ENCODE measurements at places on chromosomes 7 and 10. TPM values are rescaled to one million over a fixed set of nuclear protein-coding genes. Genes with fewer than 3 reads are reported as not detected.

The SNCG gene
- polyA plus RNA-seq = 16.6 TPM

The SLC26A5 gene
- polyA plus RNA-seq = 0.09 TPM

DNA sequence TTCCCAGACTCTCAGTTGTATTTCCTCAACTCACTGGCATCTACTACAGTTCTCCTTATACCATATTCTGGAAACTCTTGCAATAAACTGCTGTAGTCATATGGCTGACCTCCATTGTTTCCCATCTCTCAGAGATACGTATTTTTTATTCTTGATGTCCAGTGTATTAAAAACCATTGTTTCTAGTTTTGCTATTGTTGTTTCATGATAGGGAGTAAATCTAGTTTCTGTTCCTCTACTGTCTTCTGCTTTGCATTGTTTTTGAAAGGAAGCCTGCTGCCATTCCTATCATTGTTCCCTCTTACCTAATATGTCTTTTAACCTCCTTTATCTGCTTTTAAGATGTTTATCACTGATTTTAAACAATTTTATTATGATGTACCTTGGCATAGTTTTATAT lies 255.0 kb downstream of the ADK start:
- DNase-seq = no peak

GRCh38 chr10:72044417-72045041 lies 43.8 kb downstream of the SPOCK2 start:
- peak; percentile 41 for DNase-seq

DNA sequence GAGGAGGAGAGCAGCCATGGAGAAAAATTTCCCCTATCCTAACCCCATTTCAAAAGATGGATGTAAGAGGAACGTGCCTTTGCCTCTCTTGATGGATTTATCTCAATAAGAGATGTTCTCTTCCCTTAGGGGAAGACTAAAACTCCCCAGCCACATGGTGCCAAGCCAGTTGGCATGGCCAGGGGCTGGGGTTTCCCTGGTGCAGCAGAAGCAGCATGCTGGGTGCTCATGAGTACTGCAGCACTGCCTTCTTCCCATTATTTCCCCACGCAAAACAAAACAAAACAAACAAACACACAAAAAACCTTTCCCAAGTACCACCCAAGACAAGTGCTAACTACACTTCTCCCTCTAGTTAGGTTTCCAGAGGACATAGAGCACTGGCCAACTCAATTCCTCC lies 97.2 kb downstream of the DOCK4 start:
- no peak for DNase-seq

DNA sequence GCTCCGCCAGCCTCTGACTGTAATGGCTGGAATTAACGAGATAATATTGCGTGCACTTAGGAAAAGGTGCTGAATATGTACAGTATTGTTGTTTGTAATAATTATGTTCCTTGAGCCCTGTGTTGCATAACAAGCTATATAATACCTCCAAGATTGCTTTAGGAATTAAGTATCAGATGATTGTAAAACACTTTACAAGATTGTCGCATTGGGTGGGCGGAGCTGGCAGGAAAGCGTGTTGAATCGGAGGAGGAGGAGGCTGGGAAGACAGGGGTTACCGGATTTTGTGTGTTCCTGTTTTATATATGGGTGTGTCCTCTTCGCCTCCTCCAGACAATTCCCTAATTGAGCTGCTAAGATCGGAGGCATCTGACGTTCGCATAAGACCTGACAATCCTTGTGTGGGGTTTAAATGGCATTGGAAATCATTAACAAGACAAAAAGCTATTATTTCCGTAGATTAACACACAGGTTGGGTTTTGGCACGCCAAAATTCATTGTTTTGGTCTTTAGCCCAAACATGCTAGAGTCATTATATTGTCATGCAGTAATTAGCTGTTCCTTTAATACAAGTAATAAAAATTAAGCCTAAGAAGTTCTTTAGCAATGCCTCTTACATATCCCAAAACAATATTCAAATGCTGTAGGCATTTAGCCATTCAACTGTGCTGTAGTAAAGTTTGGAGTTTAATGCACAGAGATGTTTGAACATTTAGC lies 192.9 kb upstream of the SH2B2 start:
- peak; percentile 19 for DNase-seq

DNA sequence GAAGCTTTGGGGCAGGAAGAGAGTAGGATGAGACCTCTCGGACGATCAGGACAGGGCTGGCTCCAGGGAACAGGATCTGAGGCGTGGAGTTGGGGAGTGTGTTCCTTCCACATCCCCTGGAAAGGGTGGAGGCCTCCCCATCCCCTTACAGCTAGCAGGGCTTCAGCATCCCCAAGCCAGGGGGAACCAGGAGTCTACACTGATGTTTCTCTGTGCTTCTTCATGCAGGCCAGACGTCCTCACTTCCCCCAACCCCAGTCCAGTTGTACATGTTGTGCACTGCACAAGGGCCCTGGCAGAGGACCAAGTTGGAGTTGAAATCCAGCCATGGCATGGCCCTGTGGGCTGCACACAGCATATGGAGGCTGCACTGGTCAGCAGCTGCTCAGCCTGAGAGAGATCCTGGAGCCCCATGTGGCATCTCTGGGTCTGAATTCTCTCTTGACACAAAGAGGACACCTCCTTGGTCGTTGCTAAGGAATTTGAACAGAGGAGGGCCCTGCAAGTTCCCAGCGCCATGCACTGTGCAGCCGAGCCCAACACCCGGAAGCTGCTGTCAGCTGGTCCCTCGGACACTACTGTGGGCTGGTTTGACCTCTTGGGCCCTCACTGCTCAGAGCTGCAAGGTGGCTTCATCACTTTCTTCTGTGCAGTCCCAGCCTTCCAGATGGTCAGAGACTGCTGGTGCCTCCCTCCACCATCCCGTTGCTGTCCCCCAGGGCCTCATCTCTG lies 181.1 kb downstream of the DNAJB6 start:
- no peak for DNase-seq
